RCC 7860 (cell line): ENCODE measurements at places on chromosomes 12 and 14.

DNA sequence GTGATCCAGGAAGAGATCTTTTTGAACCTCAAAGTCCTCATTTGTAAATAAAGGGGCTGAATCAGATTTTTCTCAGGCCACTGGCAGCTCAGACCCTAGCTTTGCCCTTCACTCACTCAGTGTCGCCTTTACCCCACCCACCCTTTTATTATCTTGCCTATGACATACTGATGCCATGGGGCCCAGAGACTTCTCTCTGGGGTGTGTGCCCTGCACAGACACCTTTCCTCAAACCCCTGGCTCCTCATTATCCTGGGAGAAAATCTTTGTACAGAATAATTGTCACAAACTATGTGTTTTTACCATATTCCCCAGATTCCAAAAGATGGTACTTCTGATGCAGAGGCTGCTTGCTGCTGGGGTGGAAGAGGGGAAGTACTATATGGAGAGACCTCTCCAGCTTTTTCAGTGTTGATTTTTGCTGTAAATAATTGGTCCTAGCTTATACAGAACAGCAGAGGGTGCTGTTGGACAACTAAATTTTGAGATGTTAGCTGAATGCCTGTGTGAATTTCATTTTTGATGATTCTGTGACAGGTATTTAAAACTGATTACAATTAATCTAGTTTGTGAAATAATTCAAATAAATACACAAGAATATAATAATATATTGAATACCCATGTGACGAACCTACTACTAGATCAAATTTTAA is 53.9 kb upstream of the DCD start:
- peak; percentile 19 for DNase-seq

GRCh38 chr12:14643251-14643650 is 53.1 kb downstream of the GUCY2C start:
- no peak for DNase-seq

GRCh38 chr12:132638541-132639408 is 20.2 kb downstream of the P2RX2 start:
- peak; percentile 7 for DNase-seq

- DNase-seq, result no peak
Observed at GRCh38 chr14:58769011-58769643, 131.4 kb downstream of the DACT1 start.

DNA sequence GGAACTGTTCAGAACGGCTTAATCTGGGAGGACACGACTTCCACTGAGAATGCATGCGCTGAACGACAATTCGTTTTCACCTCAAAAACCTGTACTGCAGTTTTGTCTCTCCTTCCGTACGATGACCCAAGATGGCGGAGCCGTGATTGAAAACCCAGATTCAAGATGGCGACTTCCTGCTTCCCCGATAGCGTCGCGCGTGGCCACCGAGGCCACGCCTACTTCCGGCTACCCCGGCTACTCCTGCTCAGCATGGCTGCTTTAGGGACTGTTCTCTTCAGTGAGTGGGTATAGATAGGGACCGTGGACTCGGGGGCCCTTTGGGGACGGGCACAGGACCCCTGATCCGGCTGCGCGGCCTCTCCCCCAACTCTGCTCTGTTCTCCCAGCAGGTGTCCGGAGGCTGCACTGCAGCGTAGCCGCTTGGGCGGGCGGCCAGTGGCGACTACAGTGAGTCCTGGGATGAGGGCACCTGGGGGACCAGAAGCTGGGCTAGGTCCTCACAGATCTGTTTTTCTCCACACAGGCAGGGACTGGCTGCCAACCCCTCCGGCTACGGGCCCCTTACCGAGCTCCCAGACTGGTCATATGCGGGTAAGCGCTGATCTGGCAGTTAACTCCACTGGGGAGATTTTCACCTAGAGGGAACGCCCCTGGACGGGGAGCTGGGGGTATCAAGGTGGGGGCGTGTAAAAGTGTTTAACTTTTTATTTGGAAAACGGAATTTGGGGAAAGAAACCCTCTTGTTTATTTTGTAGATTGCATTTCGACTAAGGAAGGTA is at the start of gene MRPL52:
MRPL52 (plus strand) TSS at position 227 of the 782 bp plus-strand sequence; CDS start at position 253, 26 bp downstream.
- DNase-seq, result peak; percentile 68

DNA sequence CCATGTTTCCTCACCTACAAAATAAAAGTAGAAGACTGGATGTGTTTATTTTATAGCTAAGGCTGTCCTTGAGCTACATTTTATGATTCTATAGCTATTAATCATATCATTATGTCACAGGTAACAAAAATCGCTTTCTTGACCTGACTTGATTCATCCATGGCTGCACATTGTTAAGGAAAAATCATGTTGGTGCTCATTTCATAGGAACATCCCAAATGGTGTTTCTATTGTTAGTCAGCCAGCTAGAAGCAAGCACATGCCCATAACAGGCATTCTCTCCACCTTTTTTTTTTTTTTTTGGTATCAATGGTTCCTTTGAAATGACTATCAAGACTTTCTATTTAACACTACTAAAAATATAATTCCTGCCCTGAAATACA is 45.3 kb upstream of the PTHLH start:
- no peak for DNase-seq
